ENCODE measurements at places on chromosomes 2 and 18. TPM values are rescaled to one million over a fixed set of nuclear protein-coding genes. Genes with fewer than 3 reads are reported as not detected.

GRCh38 chr18:12072996-12073395 is 20.6 kb upstream of the ANKRD62 start:
- no peak for DNase-seq

- DNase-seq, result no peak
Measured at GRCh38 chr2:9441556-9441955, 18.1 kb downstream of the CPSF3 start.

- peak; percentile 75 for DNase-seq
Measured at GRCh38 chr2:220891405-220891804, 680.7 kb downstream of the EPHA4 start.

DNA sequence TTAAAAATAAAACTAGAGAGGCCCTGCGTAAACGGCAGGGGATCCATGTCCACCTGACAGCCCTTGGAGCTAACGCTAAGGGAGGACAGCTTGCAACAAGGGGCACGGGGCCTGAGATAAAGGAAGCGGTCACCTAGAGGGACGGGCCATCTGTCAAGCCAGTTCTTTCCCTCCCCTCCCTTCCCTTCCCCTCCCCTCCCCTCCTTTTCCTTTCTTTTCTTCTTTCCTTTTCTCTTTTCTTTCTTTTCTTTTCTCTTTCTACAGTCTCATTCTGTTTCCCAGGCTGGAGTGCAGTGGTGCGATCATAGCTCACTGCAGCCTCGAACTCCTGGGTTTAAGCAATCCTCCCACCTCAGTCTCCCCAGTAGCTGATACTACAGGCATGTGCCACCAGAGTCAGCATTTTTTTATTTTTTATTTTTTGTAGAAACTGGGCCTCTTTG is 34.5 kb upstream of the CTAGE1 start:
- DNase-seq, result no peak

DNA sequence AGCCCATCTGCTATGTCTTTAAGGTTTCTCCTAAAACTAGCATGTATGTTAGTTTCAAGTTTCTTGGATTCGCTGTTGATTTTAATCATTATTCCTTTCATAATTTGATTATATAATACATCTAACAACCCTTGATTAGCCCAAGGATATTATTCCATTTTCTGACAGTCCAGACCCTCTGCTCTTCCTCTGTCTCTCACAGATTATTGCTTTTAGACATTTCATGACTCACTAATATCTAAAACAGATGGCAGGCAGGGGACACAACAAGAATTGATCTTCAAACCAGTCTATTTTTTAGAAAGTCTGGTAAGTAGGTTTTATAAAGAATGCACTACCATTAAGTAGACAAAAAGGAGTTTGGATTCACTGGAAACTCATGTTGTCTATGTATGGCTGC is 162.2 kb downstream of the ANKRD44 start:
- no peak for DNase-seq

DNA sequence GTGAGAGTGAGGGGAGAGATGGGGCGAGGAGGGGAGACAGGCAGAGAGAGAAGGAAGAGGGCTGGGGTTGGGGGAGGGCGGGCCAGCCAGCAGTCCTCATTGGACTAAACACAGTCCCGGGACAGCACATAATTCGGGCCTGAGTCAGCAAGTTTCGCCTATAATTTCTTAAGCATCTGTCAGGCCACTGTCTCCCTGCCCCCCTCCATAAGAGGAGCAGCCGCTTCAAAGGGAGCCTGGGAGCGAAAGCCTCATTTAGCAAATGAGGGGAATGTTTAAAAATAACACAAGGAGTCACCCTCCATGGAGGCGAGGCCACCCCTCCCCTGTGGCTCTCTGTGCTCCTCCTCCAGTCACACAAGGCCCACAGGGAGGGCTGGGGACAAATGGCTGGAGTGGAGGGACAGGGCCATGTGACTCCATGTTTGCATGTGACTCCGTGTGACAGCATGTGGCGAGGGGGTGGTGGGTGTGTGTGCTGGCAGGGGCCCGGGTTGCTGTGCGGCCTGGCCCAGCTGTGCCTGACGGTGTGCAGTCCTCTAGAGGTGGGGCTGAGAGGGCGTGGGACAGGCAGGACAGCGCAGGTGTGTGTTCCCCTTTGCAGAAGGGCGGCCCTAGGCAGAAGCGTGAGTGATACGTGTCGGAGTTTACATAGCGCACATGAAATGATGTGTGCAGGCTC is 162.4 kb downstream of the CELF4 start:
- peak; percentile 97 for DNase-seq

DNA sequence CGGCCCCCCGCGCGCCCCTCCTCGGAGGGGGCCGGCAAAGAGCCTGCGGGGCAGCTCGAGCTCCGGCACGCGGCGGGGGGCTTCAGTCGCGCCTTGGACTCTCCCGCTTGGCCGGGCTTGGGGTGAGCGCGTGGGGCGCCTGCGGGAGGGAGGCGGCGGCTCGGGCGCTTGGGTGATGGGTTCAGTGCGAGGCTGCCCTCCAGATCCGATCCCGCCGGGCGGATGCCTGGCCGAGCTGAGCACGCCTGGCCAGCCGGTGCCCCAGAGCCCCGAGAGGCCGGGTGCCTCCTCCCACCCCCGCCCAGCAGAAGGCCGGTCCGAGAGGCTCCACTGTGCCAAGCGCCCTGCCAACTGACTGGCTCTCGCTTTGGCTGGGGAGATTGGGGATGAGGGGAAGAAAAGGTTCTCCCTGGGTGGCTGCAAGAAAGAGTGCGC is 273 bp upstream of the NXPH2 start:
- DNase-seq, result no peak

- DNase-seq, result peak; percentile 64
Measured at GRCh38 chr18:27803957-27804356, 373.0 kb downstream of the CDH2 start.

DNA sequence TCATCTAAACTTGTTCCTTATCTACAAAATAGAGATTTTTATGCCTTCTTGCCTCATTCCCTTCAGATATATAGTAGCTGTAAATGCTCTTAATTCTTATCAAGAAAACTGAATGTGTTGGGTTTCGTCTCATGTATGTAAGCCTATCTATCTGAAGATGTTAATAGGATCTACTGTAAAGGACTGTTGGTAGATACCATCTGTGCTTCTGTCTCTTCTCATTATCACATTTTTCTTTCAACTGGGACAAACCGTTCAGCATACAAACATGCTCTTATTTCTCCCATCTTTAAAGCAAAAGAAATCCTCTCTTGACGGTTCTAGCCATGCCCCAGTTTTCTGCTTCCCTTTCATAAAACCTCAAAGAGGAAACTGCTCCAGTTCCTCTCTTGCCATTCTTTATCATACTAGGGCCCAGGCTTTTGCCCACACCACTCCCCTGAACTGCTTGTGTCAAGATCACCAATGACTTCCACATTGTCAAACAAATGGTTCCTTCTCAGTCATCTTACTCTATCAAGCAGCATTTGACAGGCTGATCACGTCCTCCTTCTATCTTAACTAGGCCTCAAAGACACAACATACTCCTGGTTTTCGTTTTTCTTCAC is 88.7 kb downstream of the ARHGEF33 start:
- DNase-seq, result no peak

DNA sequence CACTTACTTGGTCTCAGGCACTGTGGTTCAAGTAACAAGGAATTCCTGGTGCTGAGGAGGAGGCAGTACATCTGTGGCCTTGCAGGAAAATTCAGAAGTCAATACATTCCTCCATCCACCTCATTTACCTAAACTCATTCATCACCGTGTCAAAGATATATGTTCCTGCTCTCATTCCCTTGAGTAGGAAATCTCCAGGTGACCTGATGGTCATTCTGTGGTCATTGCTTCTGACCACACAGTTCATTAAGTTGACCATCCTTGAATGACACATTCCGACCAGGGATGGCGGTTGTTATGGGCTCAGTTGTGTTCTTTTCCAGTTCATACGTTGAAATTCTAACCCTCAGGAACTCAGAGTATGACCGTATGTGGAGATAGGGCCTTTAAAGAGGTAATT is 2.1 kb upstream of the STK17B start:
- no peak for DNase-seq

GRCh38 chr2:28390241-28390745 is 2.4 kb upstream of the FOSL2 start:
- peak; percentile 97 for DNase-seq

DNA sequence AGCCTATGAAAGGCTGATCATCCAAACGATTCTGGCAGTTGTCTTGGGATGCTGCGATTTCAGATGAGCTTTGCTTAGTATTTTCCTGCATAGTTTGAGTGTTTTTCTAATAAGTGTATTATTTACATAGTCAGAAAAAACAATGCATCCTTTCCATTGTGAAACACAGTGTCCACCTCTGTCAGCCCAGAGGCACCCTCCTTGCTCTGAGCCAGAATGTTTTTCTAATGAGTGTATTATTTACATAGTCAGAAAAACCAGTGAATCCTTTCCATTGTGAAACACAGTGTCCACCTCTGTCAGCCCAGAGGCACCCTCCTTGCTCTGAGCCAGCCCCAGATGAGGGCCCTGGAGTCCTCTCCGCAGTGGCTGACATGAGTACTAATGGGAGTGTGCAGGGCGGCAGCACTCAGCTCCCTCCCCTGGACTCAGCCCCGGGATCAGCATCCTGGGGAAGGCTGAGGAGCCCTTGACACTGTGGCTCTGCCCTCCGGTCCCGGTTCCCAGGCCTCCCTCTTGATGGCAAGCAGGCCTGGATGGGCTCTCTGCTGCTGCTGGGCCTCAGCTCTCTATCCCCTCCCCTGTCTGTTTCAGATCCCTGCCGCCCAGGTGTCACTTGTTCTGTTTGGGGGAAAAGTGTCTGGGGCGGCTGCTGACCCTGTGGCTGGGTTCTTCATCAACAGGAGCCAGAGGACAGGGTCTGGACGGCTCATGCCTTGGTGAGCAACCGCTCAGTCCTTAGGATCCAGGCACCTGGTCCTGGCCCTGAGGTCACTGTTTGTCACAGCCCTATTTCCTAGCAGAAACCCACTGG is 5.9 kb downstream of the MFSD2B start:
- DNase-seq, result peak; percentile 92

DNA sequence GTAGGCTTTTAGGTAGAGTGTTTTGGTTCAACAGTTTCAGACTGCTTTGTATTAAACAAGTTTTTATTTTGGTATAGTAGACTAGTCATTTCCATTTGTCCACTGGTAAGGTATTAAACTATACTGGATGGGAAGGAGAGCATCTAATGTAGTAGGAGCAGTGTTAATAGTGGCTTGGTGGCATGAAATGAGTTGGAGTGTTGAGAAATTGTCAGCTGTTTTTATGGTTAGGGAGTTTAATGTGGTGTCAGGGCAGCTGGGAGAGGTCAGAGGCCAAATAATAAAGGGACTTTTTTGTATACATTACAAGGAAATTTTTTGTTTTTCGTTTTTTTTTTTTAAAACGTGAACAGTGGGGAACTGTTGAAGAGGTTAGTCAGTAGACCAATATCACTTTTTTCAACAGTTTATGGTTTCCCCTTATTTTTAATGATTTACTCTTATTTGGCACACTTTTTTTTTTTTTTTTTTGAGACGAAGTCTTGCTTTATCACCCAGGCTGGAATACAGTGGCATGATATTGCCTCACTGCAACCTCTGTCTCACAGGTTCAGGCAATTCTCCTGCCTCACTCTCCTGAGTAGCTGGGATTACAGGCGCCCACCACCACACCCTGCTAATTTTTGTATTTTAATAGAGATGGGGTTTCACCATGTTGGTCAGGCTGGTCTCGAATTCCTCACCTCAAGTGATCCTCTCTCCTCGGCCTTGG is 21.2 kb downstream of the ACTR3 start:
- DNase-seq, result no peak

- peak; percentile 54 for DNase-seq
Measured at GRCh38 chr2:239167766-239168444, 232.9 kb downstream of the HDAC4 start.

GRCh38 chr2:169493360-169493759 is 14.1 kb downstream of the BBS5 start:
- no peak for DNase-seq

The STAT4 gene
- 16.6 TPM for total RNA-seq

The SESTD1 gene
- total RNA-seq, result 51.0 TPM

The CD8A gene
- not detected for total RNA-seq

The EFHD1 gene
- 2.4 TPM for total RNA-seq

The RAPGEF4 gene
- total RNA-seq, result 0.59 TPM

The GDF7 gene
- total RNA-seq, result under 0.01 TPM

The HOXD4 gene
- total RNA-seq, result 1.2 TPM

All from osteoblast (primary cell).